ENCODE measurements at places on chromosomes 12 and 14. TPM values are rescaled to one million over a fixed set of nuclear protein-coding genes. Genes with fewer than 3 reads are reported as not detected.
A peak's percentile ranks its signal among the peaks of the same experiment; 100 is the strongest.

The FBXL14 gene
- total RNA-seq: 9.9 TPM

The ADAM20 gene
- 3.1 TPM for total RNA-seq

The GALNT4 gene
- total RNA-seq: 16.6 TPM

DNA sequence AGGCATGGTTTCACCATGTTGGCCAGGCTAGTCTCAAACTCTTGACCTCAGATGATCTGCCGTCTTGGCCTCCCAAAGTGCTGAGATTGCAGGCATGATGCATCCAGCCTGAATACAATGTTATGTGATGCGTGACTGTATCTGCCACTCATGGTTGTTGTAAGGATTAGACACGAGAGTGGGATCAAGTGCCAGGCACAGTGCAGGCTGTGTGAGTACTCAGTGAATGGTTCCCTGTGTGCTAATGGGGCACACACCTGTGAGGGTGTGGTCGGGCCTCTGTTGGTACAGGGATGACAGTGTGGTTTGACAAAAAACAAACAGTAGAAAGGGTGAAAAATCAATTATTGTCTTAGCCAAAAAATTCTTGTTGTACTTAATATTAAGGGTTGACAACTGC lies 61.8 kb downstream of the TECPR2 start:
- H3K36me3 ChIP-seq: no peaks in the 10 kb centered on the region
- H3K27ac ChIP-seq: no peak overlapping the region
- DNase-seq: no peak
- H3K27me3 ChIP-seq: no peaks in the 10 kb centered on the region

- H3K4me3 ChIP-seq: no peak overlapping the region
- H3K27me3 ChIP-seq: no peaks in the 10 kb centered on the region
- no peak for DNase-seq
- no peaks in the 10 kb centered on the region for H3K4me1 ChIP-seq
These were observed 92.9 kb upstream of the FOXN3 start for GRCh38 chr14:89509891-89510290.

DNA sequence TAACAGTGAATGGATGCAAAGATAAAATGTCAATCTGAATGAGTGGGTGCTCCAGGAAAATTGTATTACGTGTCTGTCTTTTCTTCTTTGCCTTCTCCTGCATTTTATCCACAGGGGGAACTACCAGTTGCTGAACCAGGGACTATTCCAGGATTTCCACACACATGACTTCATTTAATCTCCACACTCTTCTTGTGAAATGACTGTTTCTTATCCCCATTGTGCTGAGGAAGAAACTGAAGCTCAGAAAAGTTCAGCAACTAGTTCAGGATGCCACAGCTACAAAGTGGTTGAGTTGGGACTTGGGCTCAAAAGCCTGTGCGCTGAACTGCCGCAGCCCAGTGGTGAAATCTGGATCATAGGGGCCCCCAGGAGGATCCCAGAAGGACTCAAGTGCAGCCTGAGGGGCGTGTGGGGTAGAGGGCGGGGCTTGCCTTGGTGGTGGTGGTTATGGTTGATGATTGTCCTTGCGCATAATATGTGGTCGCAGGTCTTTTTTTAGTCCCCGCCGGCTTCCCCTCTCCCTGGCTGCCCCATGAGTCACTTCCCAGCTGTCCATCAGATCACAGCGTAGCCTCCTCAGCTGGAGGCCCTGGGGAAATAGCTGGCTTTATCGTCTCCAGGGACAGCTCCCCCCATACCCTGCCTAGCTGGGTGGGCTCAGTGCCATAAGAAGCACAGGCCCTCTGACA lies 235.2 kb upstream of the CRY1 start:
- no peaks in the 10 kb centered on the region for H3K4me1 ChIP-seq
- DNase-seq: no peak
- no peak overlapping the region for H3K4me3 ChIP-seq
- no peaks in the 10 kb centered on the region for H3K27me3 ChIP-seq

GRCh38 chr12:104551313-104551931 lies 94.7 kb downstream of the CHST11 start:
- no peak overlapping the region for H3K27ac ChIP-seq
- no peaks in the 10 kb centered on the region for H3K27me3 ChIP-seq
- no peaks in the 10 kb centered on the region for H3K36me3 ChIP-seq
- no peak overlapping the region for H3K4me3 ChIP-seq
- no peaks in the 10 kb centered on the region for H3K4me1 ChIP-seq

GRCh38 chr12:79929065-79929464 lies 5.8 kb downstream of the PPP1R12A start:
- DNase-seq: no peak
- no peaks in the 10 kb centered on the region for H3K27me3 ChIP-seq
- peaks cover 16% of the 10 kb centered on the region for H3K4me1 ChIP-seq
- no peaks in the 10 kb centered on the region for H3K36me3 ChIP-seq

DNA sequence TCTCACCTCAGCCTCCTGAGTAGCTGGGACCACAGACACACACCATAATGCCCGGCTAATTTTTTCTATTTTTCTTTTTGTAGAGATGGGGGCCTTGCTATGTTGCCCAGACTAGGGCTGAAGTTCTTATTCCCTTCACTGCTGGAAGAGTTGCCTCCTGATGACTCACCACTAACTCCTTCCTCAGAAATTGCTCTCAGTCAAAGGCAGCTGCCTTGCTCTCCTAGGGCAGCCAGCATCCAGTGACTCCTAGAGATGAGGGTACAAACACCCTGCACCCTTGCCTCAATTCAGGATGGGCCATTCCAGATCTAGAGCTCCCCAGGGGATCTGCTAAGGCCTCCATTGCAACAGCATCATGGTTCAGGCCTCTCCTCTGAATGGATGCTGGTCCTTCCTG lies 54.0 kb upstream of the RASSF8 start:
- no peak overlapping the region for H3K4me3 ChIP-seq
- H3K4me1 ChIP-seq: no peaks in the 10 kb centered on the region
- no peaks in the 10 kb centered on the region for H3K27me3 ChIP-seq
- H3K36me3 ChIP-seq: no peaks in the 10 kb centered on the region
- H3K27ac ChIP-seq: no peak overlapping the region

GRCh38 chr14:51107801-51108200 lies 12.9 kb upstream of the TRIM9 start:
- no peaks in the 10 kb centered on the region for H3K4me1 ChIP-seq
- H3K27me3 ChIP-seq: no peaks in the 10 kb centered on the region
- H3K4me3 ChIP-seq: no peak overlapping the region
- H3K27ac ChIP-seq: no peak overlapping the region
- DNase-seq: no peak

GRCh38 chr14:101351769-101352168 lies 209.5 kb upstream of the DIO3 start:
- no peak overlapping the region for H3K4me3 ChIP-seq
- no peaks in the 10 kb centered on the region for H3K4me1 ChIP-seq
- H3K36me3 ChIP-seq: no peaks in the 10 kb centered on the region
- H3K27me3 ChIP-seq: no peaks in the 10 kb centered on the region

GRCh38 chr14:35932659-35933159 lies 106.6 kb downstream of the BRMS1L start:
- H3K4me3 ChIP-seq: no peak overlapping the region
- no peak for DNase-seq
- H3K27me3 ChIP-seq: no peaks in the 10 kb centered on the region
- no peaks in the 10 kb centered on the region for H3K4me1 ChIP-seq

DNA sequence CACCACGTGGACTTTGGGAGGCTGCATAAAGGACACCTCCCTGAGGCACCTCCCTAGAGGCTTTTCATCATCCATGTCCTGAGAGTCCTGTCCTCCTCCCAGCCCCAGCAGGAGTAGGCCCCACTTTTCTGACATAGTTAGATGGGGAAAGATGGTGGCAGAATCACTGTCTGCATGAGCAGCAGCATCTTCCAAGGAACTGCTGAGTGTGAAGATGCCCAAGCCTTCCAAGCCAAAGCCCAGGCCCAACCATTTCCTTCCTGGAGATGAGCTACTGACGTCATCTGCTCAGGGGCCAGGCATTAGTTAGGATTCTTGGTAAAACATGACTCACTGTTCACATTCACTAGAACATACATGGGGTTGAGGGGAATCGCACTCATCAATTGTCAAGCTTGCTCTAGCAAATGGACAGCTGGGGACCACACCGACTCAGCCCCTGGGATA lies 37.3 kb downstream of the VDR start:
- no peak overlapping the region for H3K27ac ChIP-seq
- H3K36me3 ChIP-seq: no peaks in the 10 kb centered on the region
- no peak overlapping the region for H3K4me3 ChIP-seq
- no peaks in the 10 kb centered on the region for H3K4me1 ChIP-seq
- DNase-seq: no peak

GRCh38 chr12:76765598-76765997 lies 1.7 kb downstream of the ZDHHC17 start:
- peaks cover 36% of the 10 kb centered on the region for H3K4me1 ChIP-seq
- no peak for DNase-seq
- no peak overlapping the region for H3K4me3 ChIP-seq
- H3K27ac ChIP-seq: no peak overlapping the region
- no peaks in the 10 kb centered on the region for H3K36me3 ChIP-seq

DNA sequence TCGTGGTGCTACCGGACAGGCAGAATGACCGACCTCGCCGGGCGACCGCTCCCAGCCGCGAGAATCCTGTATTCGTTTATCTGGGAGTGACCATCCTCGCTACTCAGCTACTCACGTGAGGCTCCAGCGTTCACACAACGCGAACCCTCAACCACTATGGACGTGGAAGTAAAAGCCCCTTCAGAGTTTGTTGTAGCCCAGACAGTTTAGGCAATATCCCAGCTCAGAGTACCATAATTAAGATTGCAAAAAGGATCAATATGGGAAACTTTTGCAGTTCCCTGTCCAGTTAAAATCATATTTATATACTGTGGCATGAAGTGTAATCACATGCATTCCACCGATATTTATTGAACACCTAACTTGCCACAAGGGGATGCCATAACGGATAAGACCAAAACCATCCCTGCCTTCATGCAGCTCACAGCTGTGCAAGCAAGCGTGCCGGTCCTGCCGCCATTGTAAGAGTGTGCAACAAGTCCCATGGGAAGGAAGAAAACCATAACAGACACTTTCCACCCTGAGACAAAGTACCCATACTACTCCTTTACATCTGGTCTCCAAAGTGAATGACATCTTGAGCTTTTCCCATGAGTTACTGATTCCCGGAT lies 938 bp upstream of the MAX start:
- no peaks in the 10 kb centered on the region for H3K36me3 ChIP-seq
- H3K27ac ChIP-seq: peak overlapping the region; percentile 61
- H3K27me3 ChIP-seq: no peaks in the 10 kb centered on the region
- peak overlapping the region; percentile 95 for H3K4me3 ChIP-seq
- peak; percentile 46 for DNase-seq

GRCh38 chr14:77088219-77088618 lies 9.8 kb upstream of the CIPC start:
- H3K27ac ChIP-seq: no peak overlapping the region
- no peaks in the 10 kb centered on the region for H3K36me3 ChIP-seq
- H3K27me3 ChIP-seq: no peaks in the 10 kb centered on the region

DNA sequence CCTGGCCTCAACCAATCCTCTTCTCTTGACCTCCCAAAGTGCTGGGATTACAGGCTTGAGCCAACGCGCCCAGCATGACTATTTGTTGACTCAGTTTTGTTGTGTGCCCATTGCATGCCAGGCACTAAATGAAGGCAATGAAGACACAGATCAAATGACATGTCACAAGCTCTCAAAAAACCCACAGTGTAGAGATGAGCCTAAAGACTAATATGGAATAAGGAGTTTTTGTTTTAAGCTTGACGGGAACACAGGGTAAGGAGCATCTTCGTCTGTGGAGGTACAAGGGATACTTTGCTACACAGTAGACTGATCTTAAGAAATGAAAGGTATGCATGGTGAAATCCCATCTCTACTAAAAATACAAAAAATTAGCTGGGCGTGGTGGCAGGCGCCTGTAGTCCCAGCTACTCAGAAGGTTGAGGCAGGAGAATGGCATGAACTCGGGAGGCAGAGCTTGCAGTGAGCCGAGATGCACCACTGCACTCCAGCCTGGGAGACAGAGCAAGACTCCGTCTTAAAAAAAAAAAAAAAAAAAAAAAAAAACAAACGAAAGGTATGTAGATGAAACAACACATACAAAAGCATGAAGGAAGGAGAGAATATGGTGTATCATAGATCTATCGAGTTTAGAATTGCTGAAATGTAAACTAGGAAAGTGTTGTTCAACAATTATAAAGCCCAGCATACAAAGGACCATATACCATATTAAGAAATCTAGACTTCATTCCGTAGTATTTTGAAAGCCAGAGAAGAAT lies 122.1 kb upstream of the PTPRB start:
- no peak overlapping the region for H3K4me3 ChIP-seq
- no peaks in the 10 kb centered on the region for H3K36me3 ChIP-seq
- H3K27ac ChIP-seq: no peak overlapping the region
- peaks cover 14% of the 10 kb centered on the region for H3K4me1 ChIP-seq
- no peaks in the 10 kb centered on the region for H3K27me3 ChIP-seq

DNA sequence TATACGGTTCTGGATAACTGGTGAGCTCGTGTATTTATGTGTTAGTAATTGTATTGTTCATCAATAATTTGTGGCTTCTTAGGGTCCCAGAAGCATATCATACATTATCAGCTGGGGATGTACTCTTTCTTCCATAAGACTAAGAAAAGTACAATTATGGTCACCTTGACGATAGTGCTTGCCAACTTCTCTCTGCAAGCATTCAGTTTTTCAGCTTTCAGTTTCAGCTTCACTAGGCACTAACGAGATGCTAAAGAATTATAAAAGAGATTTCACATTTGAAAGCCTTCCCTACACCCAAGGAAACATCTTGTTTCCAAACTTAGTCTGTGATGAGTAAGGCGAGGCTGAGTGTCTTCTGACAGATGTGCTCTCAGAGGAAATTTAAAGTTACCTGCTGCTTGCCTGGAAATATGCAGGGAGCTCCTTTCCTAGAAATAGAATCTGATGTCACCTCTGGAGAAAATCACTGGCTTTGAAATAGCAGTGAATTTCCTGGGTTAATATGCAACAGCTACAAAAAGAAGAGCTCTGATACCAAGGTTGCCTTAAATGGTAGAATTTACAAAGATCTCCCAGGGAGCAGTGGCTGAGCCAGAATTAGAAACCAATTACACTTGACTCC lies 1419.9 kb upstream of the TMEM132C start:
- no peaks in the 10 kb centered on the region for H3K4me1 ChIP-seq
- no peak overlapping the region for H3K27ac ChIP-seq
- H3K36me3 ChIP-seq: no peaks in the 10 kb centered on the region
- no peak for DNase-seq

- no peaks in the 10 kb centered on the region for H3K4me1 ChIP-seq
- H3K4me3 ChIP-seq: no peak overlapping the region
- H3K27ac ChIP-seq: no peak overlapping the region
- DNase-seq: no peak
These were observed 463.6 kb downstream of the ETNK1 start for GRCh38 chr12:23088594-23088993.
